Caudate nucleus (tissue), 63 donors: ENCODE measurements at places on chromosomes 6 and 20.

GRCh38 chr6:41878246-41878645 is 16.9 kb downstream of the USP49 start:
- no peak for DNase-seq

GRCh38 chr20:26216025-26216424 is 519.4 kb upstream of the ZNF337 start:
- no peak for DNase-seq

- no peak for DNase-seq
Measured at GRCh38 chr6:193773-194310, 98.4 kb upstream of the DUSP22 start.

DNA sequence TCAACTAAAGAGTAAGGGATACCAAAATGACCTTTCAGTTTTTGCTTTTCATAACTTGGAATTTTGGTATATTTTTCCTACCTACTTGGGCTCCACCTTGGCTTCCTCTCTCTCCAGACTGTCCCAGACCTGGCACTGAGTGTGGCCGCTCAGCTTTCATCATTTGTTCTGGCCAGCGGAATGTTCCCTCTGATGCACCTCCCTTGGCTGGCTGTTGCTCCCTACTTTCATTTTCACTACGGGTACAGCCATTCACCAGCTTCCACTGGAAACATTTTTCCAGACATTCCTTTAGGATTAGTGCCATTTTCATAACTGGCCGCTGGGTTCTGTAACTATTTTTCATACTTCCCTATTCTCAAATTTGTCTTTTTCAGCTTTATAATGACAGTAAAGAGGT is 487.4 kb downstream of the TENT5A start:
- DNase-seq = no peak

- no peak for DNase-seq
Measured at GRCh38 chr6:24931296-24931695, 4.5 kb downstream of the RIPOR2 start.

- no peak for DNase-seq
Measured at GRCh38 chr6:154579485-154579884, 69.0 kb upstream of the CNKSR3 start.

GRCh38 chr6:68633281-68633971 is 1.7 kb upstream of the ADGRB3 start:
- no peak for DNase-seq

DNA sequence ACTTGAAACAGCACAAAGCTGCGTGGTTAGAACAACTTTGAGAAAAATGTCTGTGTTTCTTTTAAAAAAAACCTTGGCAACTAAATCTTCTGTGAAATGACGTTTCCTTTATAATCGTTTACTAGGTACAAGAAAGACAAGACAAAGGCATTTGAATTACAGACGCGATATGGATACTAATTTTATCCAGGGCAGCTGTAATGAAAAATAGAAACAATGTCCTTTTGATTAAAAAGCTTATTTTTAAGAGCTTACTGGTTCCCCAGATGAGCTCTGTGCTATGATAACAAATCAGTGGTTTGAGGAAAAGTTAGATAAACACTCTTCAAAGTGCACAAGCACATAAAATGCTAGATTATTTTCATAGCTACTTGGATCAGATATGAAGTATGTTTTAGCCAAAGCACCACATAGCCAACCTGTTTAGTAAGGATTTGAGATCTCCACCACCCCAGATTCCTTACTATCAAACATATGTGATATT is 1.6 kb upstream of the SYNCRIP start:
- DNase-seq = no peak
